ENCODE measurements at places on chromosomes 2 and 18.

DNA sequence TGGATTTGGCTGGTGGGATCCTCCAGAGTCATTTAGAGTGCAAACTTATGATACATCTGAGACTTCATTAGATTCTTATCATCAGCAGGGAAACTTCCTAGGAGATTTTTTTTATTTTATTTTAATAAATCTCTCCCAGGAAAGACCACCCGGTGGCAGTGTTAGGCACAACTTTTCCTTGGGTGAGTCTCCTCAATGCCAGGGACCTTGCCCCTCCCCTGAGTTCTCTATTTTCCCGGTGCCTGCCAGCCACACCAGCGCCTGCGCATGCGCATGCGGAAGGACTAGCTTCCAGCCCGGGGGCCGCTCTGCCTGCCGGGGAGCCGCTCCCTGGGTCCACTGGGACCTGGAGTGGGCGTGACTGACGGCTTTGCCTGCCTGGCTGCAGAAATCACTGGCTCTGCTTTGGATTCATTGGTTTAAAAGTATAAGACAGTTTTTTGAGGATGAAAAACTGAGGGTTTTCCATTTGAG, 86.6 kb downstream of the TMEM182 start:
- DNase-seq, result peak; percentile 36

DNA sequence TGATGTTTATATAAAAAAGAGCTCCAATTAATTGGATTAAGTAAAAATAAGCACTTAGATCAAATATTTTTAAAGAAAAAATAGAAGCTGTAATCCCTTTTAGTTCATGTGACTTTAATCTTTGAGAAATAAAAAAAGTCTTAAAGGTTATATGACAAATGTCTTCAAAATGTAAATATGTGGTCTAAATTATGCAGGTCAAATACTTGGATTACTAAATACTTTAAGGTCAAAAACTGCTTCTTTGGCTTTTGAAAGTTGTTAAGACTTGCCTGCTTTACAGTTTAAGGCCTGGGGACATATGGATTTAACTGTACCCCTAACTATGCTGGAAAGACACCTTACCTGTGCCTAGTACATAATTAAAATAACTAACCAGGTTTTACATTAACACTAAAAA, 15.5 kb upstream of the PDK1 start:
- DNase-seq, result no peak

GRCh38 chr2:232327105-232328031, 51.2 kb upstream of the ALPP start:
- DNase-seq, result peak; percentile 49

GRCh38 chr2:238376884-238377391, 49.8 kb upstream of the ASB1 start:
- peak; percentile 23 for DNase-seq

DNA sequence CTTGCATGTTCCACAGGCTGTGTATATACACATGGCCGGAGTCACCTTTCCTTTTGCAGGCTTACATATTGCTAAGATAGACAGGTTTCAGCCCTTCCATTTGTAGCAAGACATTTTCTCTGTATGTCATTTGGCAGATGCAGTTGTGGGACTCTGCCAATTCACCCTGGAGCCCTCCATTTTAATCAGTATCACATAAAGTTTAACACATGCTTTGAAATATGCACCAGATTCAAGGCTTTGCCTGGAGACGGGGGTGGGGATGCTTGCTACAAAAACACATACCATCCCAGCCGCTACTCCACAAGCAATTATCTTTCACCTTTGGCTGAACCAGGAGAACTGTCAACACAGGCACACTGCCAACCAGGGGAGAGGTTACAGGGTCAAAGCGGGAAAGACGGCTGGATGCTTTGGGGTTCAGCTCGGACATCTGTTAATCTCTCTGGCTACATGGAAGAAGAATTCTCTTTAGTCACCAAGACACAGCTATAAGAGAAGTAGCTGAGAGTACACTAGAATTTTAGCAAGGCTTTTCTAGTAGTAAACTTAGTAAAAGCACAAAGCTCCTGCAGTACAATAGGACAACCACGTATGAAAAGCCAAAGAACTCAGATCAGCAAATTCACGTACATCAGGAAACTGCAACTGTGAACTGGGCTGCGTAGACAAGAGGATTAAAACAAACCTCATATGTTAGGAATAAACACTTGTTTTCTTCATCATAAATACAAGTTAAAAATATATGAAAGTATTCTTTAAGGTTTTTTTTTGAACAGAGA, 130.9 kb downstream of the EXOC6B start:
- DNase-seq, result peak; percentile 29

DNA sequence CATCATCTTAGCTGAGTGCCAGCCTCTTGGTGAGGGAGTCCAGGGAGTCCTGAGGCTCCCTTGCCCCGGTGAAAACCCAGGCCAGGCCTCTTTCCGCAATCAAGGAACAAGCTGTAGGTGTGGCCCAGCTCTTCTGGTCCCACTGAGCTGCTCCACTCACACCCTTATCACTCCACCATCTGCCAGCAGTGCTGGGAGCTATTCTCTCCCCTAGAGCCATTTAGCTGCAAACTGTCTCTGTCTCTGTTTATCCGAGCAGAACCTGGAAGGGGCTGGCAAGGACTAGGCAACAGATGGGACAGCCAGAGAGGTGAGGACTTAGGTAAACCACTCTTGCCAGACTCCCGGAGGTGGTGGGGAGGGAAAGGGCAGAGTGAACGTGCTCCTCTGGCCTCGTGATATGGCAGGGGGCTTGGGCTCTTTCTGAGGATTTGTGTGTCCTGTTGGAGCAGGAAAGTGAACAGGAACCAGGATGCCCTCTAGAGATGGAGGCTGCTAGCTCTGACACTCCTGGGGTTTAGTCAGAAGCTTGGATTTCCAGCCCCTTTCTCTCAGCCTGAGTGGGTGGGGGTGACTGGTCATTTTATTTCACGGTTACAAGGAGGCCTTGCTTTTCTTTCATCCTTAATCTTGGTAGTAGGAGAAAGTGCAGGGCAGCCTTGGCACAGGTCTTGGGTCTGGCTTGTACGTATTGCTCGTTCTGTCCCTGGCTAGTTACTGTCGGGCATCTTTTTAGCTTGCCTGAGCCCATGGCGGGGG, 19.6 kb downstream of the B3GNT2 start:
- DNase-seq, result no peak

DNA sequence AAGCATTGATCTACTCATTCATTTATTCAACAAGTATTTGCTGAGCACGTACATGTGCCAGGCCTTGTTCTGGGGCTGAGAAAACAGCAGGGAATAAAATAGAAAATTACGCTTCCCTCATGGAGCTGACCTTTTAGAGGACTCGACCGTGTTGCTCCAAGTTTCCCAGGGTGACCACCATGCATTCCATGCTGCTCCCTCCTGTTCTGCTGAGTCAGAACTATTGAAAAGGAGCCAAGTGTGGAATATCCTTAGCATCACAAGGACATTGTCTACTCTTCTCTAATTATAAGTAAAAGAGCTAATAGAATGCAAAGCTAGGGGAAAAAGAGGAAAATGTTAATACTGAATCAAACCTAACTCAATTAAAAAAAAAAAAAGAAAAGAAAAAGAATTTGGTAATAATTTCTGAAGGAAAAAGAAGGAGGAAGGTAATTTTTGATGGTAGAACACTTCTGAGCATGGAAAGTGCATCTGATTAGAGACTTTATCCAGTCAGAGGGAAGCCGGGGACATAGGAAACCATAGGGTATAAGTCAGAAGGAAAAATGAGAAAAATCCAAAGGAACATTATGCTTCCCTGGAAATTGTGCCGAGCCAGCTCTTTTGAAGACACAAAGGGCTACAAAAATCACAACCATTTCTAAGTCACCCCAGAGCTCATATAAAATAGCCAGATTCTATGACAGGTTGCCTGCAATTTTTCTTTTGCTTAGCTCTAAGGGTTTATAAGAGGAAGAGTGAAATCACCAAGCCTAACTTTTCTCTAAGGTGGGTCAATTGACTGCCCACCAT, 339.4 kb downstream of the RND3 start:
- no peak for DNase-seq

- no peak for DNase-seq
Observed at GRCh38 chr2:69535817-69536241, 98.6 kb upstream of the NFU1 start.

DNA sequence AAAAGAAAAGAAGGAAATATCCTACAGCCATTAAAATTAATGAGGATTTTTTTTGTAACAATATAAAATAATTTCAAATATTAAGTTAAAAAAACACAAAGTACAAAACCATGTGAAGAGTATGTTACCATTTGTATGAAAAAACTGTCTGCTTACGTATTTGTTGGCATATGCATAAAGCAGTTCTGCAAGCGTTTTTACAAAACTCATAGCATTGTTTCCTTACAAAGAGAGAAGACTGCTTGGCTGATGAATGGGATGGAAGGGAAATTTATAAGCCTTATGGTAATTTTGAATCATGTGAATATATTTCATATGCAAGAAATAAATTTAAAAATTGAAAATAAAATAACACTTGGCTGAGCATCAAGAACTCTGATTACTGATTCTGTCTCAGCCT, 63.1 kb downstream of the METTL4 start:
- no peak for DNase-seq

- DNase-seq, result no peak
Observed at GRCh38 chr2:230156782-230157699, 62.7 kb downstream of the SP110 start.

- no peak for DNase-seq
Observed at GRCh38 chr18:37572736-37573135, 7.1 kb upstream of the CELF4 start.

DNA sequence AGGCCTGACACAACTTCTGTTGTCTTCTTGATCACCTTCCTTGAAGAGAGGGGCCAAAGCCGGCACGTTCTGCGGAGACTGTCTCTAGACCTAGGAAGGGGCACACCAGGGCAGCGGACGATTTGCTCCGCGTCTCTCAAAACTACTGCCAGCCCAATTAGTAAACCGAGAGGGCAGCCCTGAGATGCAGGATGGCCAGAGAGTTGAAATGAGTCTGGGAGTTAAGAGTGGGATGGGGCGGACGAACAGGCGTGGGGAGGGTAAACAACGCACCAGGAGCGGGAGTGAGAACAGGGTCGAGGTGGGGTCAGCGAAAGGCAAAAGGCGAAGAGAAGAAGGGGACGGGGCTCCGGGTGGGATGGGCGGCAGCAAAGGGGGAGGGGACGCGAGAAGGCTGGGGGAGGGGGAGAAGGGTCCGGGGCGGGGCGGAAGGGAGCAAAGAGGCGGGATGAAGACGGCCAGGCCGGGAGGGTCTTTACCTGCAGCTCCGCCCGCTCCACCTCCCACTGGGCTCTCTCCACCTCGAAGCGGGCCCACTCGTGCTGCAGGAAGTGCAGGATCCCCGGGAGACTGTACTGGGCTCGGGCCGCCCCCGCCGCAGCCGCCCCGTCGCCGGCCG, 476 bp downstream of the STRN start:
- DNase-seq, result peak; percentile 28

DNA sequence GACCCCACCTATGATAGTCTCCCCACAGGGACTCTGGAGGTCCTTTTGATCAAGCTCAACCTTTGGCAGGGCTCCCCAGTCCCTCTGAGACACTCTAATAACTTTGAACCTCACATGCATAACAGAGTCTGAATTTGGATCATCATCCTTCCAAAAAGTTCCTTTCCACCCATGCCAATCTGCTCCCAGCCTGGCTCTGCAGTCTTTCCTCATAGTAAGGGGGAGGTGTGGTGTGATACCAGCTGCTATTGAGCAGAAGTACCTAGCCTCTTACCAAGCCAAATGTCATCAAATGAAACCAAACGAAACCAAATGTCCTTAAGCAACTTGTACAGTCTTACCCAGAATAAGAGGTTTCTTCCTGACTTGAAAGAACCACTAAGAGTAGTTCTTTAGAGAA, 36.5 kb downstream of the DTNA start:
- DNase-seq, result no peak

- no peak for DNase-seq
Observed at GRCh38 chr2:85748039-85748734, 5.6 kb upstream of the ATOH8 start.

- no peak for DNase-seq
Observed at GRCh38 chr2:201448061-201448460, 3.2 kb downstream of the TRAK2 start.

DNA sequence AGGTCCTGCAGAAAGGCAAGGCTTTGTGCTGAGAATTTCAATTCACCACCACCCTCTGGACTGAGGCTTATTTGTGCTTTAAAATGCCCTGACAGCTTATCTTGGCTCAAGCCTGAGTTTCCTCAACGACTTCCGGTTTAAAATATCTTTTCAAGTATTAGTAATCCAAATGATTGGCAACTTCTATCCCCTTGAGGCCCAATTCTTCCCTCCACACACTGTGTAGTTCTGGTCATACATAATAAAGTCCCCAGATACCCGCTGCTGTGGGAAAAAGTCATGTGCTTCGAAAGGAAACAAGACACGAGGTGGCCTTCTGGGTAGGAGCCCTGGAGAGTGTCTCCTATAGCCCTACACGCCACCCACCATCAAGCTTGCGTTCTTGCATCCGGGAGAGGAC, 393.4 kb downstream of the ALK start:
- no peak for DNase-seq

GRCh38 chr2:241151934-241152660, 1.8 kb downstream of the PPP1R7 start:
- no peak for DNase-seq

DNA sequence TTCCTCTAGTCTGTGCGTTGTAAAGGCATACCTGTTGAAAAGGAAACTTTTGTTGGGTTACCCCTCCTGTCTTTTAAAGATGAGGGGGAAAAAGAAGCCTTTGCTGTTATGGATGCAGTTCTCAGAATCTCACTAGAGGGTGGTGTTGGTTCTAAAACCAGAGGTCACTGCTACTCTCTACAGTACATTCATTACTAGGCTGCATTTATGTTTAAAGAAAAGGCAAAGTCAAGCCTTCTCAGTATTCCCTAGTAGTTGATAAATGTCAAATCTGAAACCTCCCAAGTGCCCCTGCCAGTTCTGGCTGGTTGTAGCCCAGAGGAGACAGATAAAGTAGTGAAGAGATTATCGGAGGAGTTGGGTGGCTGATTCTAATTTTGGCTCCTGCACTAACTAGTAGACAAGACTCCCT, 1.4 kb upstream of the PLCL1 start:
- peak; percentile 49 for DNase-seq

DNA sequence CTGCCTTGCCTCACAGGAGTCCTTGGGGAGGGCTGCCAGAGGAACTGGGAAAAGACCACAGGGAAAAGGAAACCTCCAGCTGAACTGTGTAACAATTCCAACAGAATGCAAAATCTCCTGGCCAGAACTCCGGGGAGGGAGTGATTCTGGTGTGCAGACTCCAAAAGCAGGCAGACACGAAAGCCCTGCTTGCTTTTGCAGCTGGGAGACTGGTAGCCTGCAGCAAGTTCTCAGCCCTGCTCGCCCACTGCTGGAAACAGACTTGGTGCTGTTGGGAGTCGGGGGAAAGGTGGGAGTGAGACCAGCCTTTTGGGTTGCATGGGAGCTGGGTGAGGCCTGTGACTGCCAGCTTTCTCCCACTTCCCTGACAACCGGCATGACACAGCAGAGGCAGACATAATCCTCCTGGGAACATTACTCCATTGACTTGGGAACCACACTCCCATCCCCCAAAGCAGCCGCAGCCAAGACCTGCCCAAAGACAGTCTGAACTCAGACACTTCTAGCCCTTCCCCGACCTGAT, 26.0 kb upstream of the NMI start:
- DNase-seq, result no peak

GRCh38 chr2:194319222-194319992, 1337.6 kb upstream of the SLC39A10 start:
- DNase-seq, result no peak
